ENCODE measurements at places on chromosomes 1 and 21.

GRCh38 chr1:246052603-246053002 is 454.5 kb downstream of the SMYD3 start:
- no peak for DNase-seq

DNA sequence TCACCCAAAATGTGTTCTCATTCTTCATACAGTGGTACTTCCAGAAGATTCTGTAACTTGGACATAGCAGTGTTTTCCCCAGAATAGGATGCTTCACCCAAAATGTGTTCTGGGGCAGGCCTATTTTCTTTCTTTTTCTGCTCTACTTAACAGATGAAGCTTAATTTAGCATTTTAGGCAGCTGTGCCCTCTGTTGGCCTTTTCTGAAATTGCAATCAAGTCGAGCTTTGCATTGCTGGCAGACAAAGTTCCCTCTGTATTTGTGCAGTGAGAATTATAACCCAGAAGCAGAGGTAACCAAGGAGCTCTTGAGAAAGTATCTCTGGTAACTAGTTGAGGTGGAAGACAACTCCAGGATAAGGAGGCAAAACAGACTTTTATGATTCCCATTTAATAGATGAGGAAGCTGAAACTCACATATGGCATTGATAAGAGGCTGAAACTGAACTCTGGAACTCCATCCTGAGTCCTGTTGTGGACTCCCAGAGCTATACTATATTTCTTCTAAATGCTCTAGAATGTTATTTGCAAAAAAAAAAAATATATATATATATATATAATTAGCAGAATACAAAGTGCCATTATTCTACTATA is 50.3 kb upstream of the L1TD1 start:
- peak; percentile 40 for DNase-seq

GRCh38 chr1:228801068-228801467 is 65.8 kb downstream of the RHOU start:
- DNase-seq, result no peak

- no peak for DNase-seq
Measured at GRCh38 chr1:168007691-168008090, 70.8 kb upstream of the MPC2 start.
